ENCODE measurements at places on chromosomes 6 and 20. TPM values are rescaled to one million over a fixed set of nuclear protein-coding genes. Genes with fewer than 3 reads are reported as not detected.
A peak's percentile ranks its signal among the peaks of the same experiment; 100 is the strongest.

DNA sequence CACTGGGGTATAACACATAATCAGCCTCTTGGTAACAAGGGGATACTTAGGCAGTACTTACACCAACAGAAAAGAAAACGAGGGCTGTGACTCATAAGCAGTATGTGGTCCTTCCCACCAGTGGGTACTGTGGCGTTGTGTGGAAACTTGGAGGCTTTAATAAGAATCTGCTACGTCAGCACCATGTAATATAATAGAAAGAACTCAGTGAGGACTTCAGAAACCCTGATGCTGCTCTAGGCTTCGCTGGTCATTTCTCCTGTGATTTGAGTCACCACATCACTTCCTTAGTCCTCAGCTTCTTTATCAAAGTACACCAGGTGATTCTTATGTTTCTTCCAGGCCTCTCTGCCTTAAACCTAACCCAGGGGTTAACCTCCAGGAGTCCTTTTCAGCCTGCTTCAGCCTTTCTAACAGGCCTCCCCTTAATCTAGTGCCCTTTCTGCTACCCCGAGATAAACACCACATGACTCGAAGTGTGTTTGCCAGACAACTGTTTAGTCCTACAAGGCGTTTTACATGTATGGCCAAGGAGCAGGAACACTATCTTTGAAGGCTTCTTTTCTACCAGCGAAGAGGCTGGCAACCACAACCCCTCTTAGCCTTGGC lies 68.5 kb downstream of the FYN start:
- peak; percentile 94 for DNase-seq

The SYNDIG1 gene
- 0.17 TPM for total RNA-seq

DNA sequence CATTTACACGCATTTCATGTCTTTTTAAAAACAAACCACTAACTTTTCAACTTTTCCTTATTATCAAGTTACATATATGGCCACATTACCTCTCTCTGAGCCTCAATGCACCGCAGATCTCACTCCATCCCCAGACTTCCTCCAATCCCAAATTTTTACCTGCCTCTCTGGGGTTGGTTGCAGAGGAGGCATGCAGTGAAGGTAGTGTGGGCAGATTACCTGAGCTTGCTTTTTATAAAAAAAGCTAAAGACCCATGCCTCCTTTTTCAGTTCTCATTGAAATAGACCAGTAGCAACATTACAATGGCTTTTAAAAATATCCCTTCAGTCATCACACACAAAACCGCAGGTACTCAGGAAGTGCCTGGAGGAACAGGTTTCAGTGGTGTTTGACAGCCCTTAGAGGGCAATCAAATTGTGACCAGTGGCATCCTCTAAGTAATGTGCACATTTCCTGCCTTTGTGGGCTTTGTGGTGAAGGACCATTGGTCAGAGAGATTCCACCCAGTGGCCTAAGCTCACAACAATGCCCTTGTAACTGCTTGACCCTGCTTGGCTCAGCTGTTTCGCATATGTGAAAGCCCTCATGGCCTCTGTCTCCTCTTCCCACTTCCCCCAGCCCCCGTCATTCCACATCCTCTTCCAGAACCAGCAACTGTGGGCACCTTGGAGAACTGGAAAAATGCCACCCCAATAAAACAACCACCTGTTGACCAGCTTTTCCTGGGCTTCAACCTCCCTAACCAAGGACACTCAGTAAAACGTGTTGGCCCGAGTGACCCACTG lies 30.2 kb upstream of the IL17A start:
- peak; percentile 12 for DNase-seq

The ADGRF4 gene
- under 0.01 TPM for total RNA-seq

GRCh38 chr6:124054034-124054433 lies 250.4 kb downstream of the NKAIN2 start:
- no peak for DNase-seq

The TBXT gene
- not detected for total RNA-seq

DNA sequence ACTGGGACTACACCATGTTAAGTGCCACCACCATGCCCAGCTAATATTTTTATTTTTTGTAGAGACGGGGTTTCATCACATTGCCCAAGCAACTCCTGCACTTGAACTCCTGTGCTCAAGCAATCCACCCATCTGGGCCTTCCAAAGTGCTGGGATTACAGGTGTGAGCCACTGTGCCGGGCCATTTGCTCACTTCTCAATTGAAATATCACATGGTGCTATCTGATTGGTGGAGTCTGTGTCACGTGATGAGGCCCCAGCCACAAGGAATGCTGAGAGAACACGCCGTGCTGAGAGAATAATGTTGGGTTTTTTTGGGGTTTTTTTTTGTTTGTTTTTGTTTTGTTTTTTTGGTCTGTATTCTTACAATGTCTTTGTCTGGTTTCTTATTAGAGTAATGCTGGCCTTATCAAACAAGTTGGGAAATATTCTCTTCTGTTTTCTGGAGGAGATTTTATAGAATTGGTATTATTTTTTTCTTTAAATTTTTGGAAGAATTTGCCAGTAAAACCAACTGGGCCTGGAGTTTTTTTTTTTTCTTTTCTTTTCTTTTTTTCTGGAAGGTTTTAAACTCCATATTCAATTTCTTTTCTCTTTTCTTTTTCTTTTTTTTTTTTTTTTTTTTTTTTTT lies 183.2 kb upstream of the KCNG1 start:
- no peak for DNase-seq

The HECA gene
- 20.8 TPM for total RNA-seq

All from fibroblast of lung (primary cell).